CD4-positive, alpha-beta T cell treated with Interleukin-12 subunit alpha and Interleukin-12 subunit beta, for 1 hour (primary cell): ENCODE measurements at places on chromosomes 12 and 14.
A peak's percentile ranks its signal among the peaks of the same experiment; 100 is the strongest.

DNA sequence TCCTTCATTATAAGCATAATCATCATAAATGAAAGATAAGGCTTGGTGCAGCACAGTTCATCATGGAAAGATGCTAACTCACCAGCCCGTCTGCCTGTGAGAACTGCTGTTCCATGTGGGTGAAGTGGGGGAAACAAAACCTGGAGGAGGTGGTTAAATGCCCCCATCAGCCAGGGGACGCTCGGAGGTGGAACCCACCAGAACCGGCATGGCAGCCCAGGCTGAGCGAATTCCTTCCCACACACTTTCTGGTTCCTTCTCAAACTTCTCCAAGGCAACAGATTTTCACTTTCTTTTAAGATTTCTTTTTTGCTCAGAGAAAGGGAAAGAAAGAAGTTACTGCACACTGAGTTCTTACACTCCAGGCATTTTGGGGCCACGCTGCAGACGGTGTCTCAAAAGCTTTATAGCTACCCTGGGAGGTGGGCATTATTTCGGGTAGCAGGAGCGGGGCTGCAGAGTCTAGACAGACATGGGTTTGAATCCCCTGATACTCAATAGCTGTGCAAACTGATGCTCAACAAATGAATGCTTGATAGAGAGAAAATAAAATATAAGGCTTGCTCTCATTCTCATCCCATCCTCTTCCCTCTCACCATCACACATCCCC is 190.7 kb downstream of the BCL11B start:
- no peak for DNase-seq

DNA sequence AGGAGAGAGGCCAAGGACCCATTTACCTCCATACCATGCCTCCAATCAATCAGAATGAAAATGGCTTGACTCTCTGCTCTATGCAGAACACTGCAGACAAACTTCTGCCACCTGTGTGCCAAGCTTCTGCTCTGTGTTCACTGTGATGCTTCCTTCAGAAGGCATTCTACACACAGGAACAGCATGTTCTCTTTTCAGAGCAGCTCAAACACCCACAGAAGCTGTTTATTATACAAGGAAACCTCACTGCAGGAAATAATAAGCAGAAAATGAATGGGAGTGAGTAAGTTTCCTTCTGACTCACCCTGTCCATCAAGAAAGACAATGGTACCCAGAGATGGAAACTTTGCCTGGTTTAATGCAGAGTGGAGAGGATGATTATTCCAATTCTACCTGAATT is 2.4 kb upstream of the ESR2 start:
- no peak for DNase-seq

DNA sequence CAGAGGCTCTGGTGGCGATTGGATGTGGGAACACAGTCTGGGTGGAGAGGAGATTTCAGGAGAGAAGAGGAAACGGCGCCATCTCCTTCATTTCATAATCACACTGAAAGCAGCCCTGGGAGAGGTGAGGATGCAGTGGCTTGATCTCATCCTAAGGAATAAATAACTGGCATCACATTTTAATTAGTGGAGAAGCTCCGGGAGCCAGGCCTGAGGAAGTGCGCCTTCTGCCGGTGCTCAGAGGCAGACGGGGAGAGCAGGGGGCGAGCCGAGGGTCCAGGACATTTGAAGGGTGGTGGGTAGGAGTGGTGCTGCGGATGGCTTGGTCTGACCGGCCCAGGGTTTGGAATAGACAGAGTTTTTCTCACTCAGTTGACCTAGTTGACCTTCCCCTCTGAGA is 265.0 kb downstream of the CACNA1C start:
- DNase-seq: no peak

DNA sequence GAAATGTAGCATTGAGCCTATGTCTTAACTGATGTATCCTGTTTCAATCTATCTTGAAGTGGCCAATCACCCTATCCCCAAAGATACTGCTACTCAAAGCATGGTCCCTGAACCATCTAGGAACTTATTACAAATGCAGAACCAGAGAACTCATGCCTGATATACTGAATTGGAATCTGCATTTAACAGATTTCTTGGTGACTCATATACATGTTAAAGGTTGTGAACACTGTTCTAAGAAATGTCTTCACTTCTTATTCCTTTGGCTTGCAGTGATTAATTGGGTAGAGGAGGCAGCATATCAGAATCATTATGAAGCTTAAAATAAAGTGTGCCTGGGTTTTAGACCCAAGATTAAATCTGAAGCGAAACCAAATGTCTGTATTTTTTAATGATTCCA is 795.6 kb downstream of the DIO2 start:
- DNase-seq: no peak

DNA sequence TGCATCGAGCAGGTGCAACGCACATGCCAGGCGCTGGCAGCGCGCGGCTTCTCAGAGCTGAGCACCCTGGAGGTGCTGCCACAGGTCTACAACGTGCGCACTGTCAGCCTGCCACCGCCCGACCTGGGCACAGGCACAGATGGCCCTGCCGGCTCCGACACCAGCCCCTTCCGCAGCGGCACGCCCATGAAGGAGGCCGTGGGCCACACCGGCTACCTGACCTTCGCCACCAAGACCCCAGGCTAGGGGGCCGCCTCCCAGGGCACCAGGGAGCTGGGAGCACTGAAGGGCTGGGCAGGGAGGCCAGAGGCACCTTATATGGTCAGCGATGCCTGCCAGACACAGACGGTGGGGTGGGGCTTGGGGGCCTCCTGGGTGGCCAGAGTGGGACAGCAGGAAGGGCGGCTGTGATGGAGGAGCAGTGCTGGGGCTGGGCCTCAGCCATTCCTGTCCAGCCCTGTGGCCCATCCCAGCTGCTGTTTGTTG is 5.6 kb downstream of the TRMT61A start:
- no peak for DNase-seq

- peak; percentile 66 for DNase-seq
Measured at GRCh38 chr12:76586764-76587395, 27.3 kb upstream of the OSBPL8 start.

DNA sequence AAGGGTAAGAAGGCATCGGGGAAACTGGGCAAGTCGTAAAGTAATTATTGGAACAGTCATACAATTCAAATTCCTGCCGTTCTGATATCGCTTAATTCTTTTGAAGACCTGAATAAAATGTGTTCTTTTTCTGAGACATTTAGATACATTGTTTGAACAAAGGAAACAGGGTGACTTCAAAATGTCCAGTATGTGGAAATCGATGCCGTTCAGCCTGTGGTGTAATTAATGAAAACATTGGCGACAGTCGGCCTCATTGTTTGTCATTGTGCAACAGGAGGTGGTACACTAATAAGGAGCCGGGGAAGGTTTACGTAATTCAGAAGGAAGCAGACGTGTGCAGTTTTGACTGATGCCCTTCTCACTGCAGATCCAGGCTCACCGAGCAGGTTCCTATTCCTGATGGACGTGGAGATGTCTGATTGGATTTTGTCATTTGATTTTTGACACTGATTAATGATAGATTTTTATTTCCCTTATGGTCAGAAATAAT is 92.7 kb downstream of the BORCS5 start:
- DNase-seq: no peak
